ENCODE measurements at places on chromosomes 5 and 9. TPM values are rescaled to one million over a fixed set of nuclear protein-coding genes. Genes with fewer than 3 reads are reported as not detected.

DNA sequence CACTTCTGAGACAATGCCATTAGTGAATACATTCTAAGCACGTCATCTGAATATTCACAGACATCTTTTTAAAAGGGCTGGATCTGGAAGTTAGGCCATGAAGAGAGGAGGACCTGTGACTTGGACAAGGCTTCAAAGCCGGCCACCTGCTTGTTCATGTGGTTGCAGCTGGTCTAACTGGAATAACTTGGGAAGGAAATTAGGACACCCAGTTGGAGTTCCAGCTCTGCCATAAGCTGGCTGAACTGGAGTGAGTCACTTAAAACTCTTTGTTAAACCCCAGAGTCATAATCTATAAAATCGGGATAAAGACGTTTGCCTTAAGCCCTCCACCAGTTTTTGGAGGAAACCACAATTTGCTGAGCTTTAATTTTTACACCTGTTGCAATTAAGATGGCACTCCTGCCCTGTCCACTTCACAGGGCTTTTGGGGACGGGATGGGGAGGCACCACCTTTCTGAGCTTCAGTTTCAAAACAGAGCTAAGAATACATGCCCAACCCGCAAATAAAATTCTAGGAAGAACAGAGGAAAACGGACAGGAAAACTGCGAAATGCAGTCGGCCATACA, 536 bp upstream of the STX17 start:
- DNase-seq = peak; percentile 25

GRCh38 chr5:58410441-58410840, 49.4 kb downstream of the PLK2 start:
- no peak for DNase-seq

- DNase-seq = no peak
Measured at GRCh38 chr5:6188344-6188743, 190.0 kb downstream of the MED10 start.

TTC33 gene
- total RNA-seq = 38.4 TPM

FCN2 gene
- total RNA-seq = not detected

C9orf50 gene
- not detected for total RNA-seq

MAP3K1 gene
- 62.2 TPM for total RNA-seq

GRCh38 chr9:80385246-80385645, 813.5 kb downstream of the TLE4 start:
- no peak for DNase-seq

DNA sequence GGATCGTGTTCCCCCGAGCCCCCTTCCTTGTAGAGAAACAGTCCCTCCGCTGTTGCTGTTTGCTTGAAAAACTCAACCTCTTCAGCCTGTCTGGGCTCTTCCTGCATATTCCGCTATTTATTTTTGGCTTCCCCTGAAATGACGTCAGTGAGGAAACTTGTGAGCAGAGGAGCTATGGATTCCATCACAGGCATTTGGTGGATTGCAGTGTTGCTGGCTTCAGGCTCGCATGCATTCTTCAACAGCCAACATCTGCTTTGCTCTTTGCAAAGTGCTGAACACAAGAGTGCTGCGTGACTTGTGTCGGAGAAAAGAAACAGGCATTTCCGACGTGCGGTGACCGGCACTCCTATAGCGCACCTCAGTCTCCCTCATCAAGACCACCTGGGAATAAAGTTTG, 232.7 kb downstream of the RFK start:
- DNase-seq = peak; percentile 25

GPX3 gene
- 8.6 TPM for total RNA-seq

Measured in urinary bladder (tissue), 4 donors.